ENCODE measurements at places on chromosomes 1 and 21. TPM values are rescaled to one million over a fixed set of nuclear protein-coding genes. Genes with fewer than 3 reads are reported as not detected.

DNA sequence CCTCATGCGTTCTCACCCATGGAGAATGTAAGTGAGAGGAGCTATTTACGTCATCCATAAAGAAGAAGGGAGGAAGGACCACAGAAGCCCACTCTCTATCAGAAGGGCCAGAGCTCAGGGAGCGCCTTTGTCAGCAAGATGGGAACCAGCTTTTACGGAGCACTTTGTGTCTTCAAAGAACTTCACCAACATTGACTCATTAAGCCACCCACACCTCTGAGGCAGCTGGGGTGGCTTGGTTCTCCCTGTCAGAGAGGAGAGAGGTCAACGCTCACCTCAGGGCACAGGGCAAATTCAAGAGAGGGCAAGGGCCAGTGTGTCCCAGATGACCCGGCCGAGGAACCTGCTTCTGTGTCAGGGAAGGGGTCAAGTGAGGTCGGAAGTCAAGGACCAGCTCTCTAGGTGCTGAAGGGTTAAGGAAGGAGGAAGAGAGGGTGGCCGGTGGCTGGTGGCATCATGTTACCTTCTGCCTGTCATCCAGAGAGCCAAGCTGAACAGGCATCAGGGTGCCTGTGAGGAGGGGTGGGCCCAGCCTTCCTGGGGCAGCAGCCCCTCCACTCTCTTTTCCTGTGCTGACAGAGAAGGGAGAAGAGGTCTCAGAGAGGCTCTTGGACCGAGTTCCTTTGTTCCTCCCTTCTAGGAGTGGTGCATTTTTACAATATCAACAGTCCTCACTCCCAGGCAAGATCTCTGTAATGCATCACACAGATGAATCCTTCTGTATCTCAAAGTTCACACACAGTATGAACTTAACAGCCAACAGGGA, 109.0 kb downstream of the ETS2 start:
- H3K27me3 ChIP-seq = no peaks in the 10 kb centered on the region
- H3K27ac ChIP-seq = no peak overlapping the region
- H3K36me3 ChIP-seq = no peaks in the 10 kb centered on the region

DNA sequence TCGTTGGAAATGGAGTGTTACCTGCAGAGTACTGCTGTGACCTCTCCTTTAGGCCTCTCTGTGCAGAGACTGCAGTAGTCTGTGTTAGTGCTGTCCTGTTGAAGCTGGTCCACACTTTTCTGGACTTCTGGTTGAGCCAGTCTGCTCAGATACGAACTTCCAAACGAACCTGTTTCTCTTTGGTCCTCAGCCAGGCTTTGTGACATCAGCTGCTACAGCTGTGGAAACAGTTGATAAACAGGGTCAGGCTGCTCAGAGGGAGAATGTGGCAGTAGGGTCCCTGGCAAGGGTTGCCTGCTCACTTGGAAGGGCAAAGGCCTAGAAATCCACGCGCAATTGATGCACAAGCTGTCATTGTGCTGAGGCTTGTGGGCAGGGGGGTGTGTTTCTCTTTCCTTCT, 98.8 kb downstream of the NOS1AP start:
- H3K27ac ChIP-seq = peak overlapping the region; percentile 71
- no peaks in the 10 kb centered on the region for H3K36me3 ChIP-seq
- peaks cover 63% of the 10 kb centered on the region for H3K4me1 ChIP-seq

Gene TRIM46
- total RNA-seq = 3.8 TPM

- H3K4me3 ChIP-seq = no peak overlapping the region
- no peaks in the 10 kb centered on the region for H3K4me1 ChIP-seq
- H3K27me3 ChIP-seq = peaks cover 4% of the 10 kb centered on the region
- H3K27ac ChIP-seq = no peak overlapping the region
- DNase-seq = no peak
These were observed 22.1 kb upstream of the ATF3 start for GRCh38 chr1:212586206-212587015.

DNA sequence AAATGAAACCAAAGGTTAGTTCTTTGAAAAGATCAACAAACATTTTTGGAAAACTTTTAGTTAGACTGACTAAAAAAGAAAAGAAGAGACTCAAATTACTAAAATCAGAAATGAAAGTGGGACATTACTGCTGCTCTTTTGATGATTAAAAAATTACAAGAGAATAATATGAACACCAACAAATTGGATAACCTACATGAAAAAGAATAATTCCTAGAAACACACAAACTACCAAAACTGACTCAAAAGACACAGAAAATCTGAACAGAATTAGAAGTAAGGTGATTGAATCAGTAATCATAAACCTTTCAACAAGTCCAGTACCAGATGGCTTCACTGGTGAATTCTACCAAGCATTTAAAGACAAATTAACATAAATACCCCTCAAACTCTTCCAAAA, 5.6 kb downstream of the KIFAP3 start:
- H3K36me3 ChIP-seq = no peaks in the 10 kb centered on the region
- H3K4me3 ChIP-seq = no peak overlapping the region
- no peaks in the 10 kb centered on the region for H3K27me3 ChIP-seq
- H3K27ac ChIP-seq = no peak overlapping the region
- 0 out of 2 replicates have a peak, but pooled peaks cover 3% of the 10 kb centered on the region for H3K4me1 ChIP-seq

DNA sequence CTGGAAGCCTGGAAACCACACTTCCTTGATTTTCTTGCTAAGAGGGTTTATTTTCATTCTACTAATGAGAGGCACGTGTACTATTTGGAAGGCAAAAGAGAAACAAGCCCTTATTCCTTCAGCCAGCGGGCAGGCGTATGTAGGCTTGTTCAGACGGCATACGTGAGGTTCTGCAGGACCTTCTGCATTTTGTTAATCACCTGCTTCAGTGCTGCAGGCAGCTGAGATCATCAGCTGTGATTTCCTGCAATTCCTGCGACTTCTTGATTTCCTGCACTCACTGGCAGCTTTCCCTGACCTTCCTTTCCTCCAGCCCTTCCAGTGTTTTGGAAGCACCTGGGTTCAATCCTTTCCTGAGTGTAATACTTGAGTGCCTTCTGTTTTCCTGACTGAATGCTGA, 43.4 kb downstream of the TSNAX start:
- no peaks in the 10 kb centered on the region for H3K4me1 ChIP-seq
- H3K4me3 ChIP-seq = no peak overlapping the region
- no peak for DNase-seq

Gene CFHR4
- not detected for total RNA-seq

GRCh38 chr1:151060007-151060656, at the start of gene MLLT11:
Gene MLLT11, plus strand, starts transcription at chr1:151060397. Its CDS starts 6,828 bp downstream, at chr1:151067225.
- H3K4me1 ChIP-seq = peaks cover 21% of the 10 kb centered on the region
- DNase-seq = no peak
- H3K27me3 ChIP-seq = no peaks in the 10 kb centered on the region
- H3K36me3 ChIP-seq = peaks cover 5% of the 10 kb centered on the region
- H3K4me3 ChIP-seq = peak within 1 kb of the TSS; percentile 94
- peak within 1 kb of the TSS; percentile 97 for H3K27ac ChIP-seq

DNA sequence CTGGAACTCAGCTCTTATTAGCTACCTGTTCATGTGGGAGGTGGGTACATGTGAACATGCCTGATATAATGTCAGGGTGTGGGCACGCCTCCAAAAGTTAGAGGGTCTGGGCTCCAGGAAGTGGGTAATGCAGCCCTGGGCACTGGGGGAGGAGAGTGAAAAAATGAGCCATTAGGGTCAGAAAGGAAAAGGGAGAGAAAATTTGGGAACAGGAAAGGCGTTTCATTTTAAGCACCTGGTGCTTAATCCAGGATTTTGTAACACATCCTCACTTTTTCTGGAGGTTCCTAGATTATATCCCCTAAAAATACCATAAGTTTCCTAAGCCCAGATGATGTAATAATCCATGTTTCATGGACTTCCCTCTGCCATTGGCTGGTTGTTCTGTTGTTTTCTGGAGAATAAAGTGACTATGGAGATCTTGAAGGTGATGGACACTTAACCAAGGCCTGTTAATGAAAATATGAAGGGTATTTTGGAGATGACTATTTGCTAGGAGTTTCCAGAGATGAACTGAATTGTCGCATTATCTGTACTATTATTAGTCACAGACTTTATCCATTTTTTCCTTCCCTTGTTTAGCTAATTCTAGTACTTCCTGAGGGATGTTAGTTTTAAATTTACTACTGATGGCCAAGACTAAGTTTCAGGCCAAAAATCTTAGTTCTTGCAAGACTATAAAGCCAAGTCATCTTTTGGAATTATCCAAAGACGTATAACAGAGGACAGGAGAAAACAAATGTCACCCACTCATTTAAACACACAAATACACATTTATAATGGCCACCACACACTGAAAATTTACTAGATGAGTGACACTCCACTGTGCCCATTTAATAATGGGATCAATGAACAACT, 24.4 kb upstream of the TARBP1 start:
- no peak overlapping the region for H3K4me3 ChIP-seq
- H3K36me3 ChIP-seq = no peaks in the 10 kb centered on the region
- peaks cover 28% of the 10 kb centered on the region for H3K4me1 ChIP-seq

DNA sequence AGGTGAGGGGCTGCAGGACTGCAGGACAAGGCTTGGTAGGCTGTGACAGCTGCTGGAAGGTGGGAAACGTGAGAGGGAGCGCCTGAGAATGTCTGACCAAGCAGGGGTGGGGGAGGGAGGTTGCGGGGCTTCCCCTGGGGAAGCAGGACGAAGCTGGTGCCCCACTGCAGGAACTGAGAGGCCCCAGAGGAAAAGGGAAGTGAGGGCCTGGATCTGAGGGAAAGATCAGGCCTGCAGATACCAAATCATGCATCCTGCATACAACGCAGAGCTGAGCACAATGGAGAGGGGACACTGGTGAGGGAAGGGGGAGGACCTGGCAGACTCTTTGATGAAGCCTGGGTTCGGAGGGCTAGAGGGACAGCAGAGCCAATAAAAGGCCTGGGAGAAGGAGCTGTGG, 65.7 kb upstream of the BACE2 start:
- no peak overlapping the region for H3K4me3 ChIP-seq
- no peak overlapping the region for H3K27ac ChIP-seq
- H3K4me1 ChIP-seq = no peaks in the 10 kb centered on the region
- H3K27me3 ChIP-seq = peaks cover 3% of the 10 kb centered on the region
- H3K36me3 ChIP-seq = no peaks in the 10 kb centered on the region
- no peak for DNase-seq

Gene TMPRSS2
- 111 TPM for total RNA-seq

Gene PDC
- total RNA-seq = not detected

GRCh38 chr1:174652569-174653280, 205.0 kb downstream of the GPR52 start:
- no peak overlapping the region for H3K4me3 ChIP-seq
- DNase-seq = no peak
- H3K27me3 ChIP-seq = no peaks in the 10 kb centered on the region
- no peak overlapping the region for H3K27ac ChIP-seq

- no peaks in the 10 kb centered on the region for H3K36me3 ChIP-seq
- no peak for DNase-seq
- H3K27me3 ChIP-seq = no peaks in the 10 kb centered on the region
- H3K4me3 ChIP-seq = no peak overlapping the region
- no peak overlapping the region for H3K27ac ChIP-seq
- no peaks in the 10 kb centered on the region for H3K4me1 ChIP-seq
These were observed 48.5 kb downstream of the UBE2U start for GRCh38 chr1:64251971-64252370.

Gene ZBTB18
- total RNA-seq = 9.9 TPM

Gene DOP1B
- total RNA-seq = 31.0 TPM

DNA sequence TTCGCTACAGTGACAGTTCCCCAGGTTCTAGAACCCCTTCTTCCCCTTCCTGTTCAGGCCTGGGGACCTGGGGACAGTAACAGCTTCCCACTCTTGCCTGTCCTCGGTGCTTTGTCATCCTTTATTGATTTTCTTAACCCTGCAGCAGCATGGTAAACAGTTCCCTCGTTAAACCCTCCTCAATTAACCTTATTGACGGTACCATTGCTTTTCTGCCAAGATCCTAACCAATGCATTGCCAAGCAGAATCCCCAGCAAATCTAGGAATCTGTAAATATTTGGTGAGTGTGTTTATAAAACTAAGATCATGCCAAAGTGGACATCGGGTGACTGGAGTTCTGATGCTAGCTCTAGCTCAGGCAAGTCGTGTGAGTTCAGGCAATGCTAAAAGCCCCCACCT, 99.6 kb upstream of the KAZN start:
- no peak for DNase-seq
- no peaks in the 10 kb centered on the region for H3K27me3 ChIP-seq
- H3K4me1 ChIP-seq = no peaks in the 10 kb centered on the region
- H3K4me3 ChIP-seq = no peak overlapping the region

Gene OXCT2
- total RNA-seq = 1.9 TPM
